ENCODE measurements at places on chromosomes 16 and 17.
A peak's percentile ranks its signal among the peaks of the same experiment; 100 is the strongest.

DNA sequence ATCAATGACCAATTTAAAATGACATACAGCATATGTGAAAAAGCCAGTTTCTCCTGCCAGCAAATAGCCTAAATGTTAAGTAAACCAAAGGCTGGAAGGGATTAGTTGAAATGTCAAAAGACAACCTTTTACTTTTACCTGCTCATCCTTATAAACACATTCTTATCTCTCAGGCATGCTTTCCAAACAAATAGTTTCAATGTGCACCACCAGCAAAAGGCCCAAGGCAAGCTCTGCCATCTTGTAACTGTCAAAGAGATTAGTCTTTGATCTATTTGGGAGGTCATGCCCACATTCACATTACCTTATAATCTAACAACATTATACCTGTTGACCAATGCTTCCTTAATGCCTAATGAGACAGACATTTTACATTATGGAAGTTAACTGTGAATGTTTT lies 132.2 kb upstream of the NACA2 start:
- DNase-seq: no peak

- DNase-seq: no peak
Observed at GRCh38 chr16:72287649-72288048, 115.7 kb upstream of the PMFBP1 start.

DNA sequence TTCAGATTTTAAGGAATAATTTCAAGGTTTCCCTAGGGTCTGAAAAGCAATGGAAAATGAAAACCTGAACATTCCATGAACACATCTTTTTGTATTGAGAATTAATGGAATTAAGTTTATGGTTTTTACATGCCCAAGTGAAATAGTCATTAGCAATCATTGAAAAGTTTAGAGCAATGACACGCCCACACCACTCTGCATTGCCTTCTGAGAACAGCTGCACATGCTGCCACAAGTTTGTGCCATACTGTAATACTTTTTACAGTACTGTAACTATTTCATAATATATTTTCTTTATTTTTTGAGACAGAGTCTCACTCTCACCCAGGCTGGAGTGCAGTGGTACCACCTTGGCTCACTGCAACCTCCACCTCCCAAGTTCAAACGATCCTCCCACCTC lies 345.2 kb upstream of the PMFBP1 start:
- no peak for DNase-seq

DNA sequence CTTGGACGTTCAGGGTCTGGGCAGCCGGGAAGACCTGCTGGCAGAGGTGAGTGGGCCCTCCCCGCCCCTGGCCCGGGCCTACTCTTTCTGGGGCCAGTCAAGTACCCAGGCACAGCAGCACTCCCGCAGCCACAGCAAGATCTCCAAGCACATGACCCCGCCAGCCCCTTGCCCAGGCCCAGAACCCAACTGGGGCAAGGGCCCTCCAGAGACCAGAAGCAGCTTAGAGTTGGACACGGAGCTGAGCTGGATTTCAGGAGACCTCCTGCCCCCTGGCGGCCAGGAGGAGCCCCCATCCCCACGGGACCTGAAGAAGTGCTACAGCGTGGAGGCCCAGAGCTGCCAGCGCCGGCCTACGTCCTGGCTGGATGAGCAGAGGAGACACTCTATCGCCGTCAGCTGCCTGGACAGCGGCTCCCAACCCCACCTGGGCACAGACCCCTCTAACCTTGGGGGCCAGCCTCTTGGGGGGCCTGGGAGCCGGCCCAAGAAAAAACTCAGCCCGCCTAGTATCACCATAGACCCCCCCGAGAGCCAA lies 8.6 kb upstream of the ABCC3 start:
- peak; percentile 58 for DNase-seq
